ENCODE measurements at places on chromosomes 7 and 10.

DNA sequence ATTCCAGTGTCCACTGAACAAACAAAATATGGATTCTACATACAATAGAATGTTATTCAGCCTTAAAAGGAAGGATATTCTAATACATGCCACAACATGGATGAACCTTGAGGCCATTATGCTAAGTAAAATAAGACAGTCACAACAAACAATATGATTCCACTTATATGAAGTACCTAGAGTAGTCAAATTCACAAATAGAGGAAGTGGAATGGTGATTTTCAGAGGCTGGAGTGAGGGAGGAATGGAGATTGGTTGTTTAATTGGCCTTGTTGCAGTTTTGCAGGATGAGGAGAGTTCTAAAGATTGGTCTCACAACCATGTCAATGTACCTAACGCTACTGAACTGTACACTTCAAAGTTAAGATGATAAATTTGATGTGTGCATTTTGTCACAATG is 119.6 kb downstream of the CHN2 start:
- no peak for DNase-seq

DNA sequence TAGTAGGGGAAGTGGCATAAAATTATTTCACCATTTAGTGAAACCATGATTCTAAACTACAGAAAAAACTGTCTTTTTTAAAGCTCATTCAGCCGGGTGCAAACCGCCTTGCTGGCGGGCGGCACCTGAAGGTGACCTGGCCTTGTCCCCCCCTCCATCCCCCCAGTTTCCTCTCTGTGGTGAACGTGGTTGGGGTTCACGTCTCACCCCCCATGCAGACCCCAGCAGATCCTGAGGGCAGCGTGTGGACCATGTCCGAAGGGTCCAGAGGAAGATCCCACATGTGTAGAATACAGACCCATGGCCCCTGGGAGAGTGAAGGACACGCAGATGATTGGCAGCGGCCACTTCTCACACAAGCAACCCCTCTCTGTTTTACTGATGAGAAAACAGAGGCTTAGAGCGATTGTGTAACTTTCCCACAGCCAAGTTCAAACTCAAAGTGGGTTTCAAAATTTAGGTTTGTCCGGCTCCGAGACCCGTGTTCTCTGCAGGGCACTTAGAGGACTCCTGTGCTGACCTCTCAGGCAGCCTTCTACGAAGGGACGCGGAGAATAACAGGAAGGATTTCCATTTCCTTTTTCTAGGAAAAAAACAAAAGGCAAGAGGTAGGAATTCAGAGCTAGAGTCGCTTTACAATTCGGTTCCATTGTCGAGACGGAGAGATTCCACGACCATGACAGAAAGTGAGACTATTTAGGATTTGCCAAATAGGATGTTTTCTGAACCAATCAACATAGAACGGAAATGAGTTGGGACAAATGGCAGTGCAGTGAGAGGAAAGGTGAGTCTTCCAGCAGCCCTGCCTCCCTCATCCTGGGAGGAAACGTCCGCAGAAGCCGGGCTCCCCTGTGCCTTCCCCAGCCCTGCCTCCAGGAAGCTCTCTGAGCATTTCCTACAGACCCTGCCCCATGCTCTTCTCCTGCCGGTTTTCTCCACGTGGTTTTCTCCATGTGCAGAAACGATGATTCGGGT is 67.6 kb upstream of the PITRM1 start:
- DNase-seq, result no peak

DNA sequence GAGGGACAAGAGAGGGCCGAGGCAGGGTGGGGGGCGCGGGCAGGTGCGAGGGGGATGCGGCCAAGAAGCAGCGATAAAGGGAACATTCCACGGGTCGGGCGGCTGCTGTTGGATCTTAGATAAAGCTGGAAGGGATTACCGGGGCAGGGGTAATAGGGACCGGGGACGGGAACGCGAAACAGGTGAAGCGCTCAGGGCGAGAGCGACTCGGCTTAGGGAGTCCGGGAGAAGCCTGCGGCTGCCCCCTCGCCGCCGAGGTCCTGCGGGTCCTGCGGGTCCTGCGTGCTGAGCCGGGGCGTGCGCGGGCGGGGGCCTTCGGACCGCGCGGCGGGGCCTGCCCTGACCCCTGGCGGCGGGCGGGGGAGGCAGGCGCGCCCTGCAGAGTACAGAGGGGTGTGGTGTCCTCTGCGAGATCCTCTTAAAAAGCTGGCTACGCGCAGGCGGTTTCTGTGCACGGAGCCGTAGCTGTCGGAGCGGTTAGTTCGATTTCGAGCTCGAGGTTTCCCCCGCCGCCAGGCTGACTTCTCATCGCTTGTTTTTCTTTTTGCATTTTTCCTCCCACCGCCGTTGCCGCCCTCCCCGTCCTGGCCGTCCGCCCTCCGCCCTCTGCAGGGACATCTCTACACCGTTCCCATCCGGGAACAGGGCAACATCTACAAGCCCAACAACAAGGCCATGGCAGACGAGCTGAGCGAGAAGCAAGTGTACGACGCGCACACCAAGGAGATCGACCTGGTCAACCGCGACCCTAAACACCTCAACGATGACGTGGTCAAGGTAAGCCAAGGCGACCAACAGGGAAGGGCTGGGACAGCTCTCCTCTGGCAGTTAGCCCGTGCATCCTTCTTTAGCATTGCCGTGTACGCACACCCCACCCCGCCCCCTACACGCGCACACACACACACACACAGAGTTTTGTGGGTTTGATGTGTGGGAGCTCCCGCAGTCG is 1.4 kb downstream of the CAV1 start:
- DNase-seq, result peak; percentile 66

DNA sequence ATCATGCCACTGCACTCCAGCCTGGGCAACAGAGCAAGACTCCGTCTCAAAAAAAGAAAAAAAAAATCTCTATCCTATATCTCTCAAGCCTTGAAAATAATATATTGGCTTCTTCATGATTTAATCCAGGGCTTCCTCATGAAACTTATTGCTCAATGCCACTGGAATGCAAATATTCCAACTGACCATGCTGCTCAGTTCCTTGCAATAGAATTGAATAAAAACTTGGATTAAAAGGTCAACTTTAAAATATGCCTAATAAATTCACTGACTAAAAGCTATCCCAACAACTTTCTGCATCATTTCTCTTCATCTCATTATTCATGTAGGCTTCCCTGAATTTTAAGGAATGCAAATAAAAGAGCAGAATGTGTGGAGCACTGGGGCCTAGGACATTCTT is 42.1 kb upstream of the NOBOX start:
- no peak for DNase-seq

DNA sequence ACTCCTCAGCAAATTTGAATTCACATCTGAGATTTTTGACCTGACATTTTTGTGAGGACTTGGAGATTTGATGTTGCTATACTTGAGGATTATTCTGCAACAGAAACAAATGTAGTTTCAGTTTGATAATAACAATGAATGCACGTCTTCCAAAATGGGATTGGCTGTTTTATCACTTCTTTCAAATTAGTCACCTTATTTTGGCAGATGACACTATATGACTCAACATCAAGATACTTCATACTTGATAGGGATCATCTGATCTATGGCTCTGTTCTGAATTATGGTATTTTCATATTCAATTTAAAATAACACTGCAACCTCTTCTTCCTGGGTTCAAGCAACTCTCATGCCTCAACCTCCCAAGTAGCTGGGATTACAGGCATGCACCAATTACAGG is 24.2 kb downstream of the ARL5B start:
- DNase-seq, result no peak

GRCh38 chr10:52525761-52526160 is 211.7 kb downstream of the DKK1 start:
- DNase-seq, result no peak

DNA sequence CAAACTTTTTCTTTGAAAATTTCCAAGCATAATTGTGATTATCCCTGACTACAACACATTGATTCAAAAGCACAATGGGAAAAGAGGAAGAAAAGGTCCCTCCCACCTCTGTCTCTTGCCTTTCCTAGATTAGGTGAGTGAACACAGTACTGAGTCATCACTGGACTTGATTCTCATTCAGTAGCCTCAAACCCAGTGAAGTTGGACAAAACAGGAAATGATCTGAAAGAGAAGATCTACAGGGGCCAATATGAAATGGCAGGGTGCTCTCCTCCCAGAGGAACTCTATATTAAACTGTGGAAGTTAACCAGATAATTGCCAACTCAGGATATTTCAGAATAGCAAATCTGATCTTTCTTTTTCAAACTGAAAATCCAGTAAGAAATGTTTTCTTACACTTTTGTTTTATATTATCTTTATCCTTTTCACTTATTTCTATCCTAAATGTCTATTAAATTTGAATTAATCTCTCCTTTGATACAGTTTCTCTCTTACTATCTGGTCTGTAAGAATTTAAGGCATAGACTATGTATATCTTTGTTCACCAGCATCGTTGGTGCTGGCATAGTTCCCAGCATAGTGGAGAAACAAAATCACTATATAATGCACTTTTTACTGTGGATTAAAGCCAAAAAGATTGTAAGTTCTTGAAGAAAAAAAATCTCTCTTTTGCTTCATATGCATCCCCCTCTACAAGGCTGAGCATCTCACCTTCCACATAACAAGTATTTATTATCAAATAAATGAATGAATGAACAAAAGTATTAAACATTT is 41.4 kb upstream of the IKZF1 start:
- peak; percentile 55 for DNase-seq

DNA sequence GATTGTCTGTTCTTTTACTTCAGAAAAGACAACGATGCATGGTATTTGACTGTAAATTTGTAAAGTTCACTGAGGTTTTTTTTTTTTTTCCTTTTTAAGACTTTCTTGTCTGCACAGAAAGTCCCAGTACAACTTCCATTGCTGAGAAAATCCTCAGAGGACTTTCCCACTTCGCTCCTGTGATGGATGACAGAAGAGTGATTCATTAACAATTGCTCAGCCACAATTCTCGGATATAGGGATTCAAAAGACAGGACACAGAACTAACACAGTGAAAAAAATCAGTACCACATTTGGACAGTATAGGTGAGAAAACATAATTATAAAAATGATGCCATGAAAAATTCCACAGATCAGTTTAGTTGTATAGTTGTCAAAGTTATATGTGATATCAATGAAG is 48.0 kb downstream of the SEC23IP start:
- DNase-seq, result no peak

GRCh38 chr10:2885288-2886278 is 181.8 kb upstream of the PFKP start:
- no peak for DNase-seq

DNA sequence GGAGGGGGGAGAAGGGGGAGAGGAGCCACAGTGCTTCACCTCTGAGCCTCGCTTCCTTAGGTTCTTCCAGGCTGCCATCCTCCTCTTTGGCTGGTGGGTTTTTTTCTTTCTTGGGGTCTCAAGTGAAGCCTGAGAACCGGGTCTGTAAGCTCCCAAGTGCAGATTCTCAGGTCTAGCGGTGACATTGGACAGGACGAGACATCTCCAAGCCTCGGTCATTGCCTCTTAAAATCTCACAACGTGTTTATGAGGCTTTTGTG is 817 bp upstream of the IL15RA start:
- DNase-seq, result no peak

- DNase-seq, result no peak
Measured at GRCh38 chr10:86855513-86855912, 99.1 kb downstream of the BMPR1A start.

- peak; percentile 80 for DNase-seq
Measured at GRCh38 chr10:61904733-61905725, 3.5 kb downstream of the ARID5B start.

- no peak for DNase-seq
Measured at GRCh38 chr10:130809761-130810515, 501.6 kb downstream of the TCERG1L start.

- DNase-seq, result no peak
Measured at GRCh38 chr10:96271016-96271815, at the start of gene BLNK. Gene BLNK (minus strand): TSS chr10:96271569. CDS start chr10:96271398, 171 bp downstream.

GRCh38 chr10:7819121-7819460 is 786 bp downstream of the TAF3 start:
- DNase-seq, result peak; percentile 25

DNA sequence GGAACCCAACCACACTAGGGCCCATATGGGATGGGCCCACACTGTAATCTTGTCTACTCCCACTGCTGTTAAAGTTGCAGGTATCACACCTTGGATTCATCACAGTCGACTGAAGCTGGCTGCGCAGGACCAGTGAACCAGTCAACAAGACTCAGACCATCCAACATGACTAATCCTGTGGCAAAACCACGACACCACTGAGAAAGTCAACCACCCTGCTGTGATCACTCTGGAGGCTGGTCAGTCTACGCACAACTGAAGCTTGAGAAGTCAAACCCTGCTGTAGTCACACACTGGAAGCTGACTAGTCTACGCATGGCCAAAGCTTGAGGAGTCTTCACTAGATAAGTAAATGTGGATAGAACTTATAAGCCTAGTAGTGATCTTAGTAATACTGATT is 9.6 kb upstream of the CYREN start:
- DNase-seq, result no peak

GRCh38 chr10:89160339-89160738 is 46.8 kb downstream of the CH25H start:
- DNase-seq, result no peak

- DNase-seq, result no peak
Measured at GRCh38 chr7:100044718-100045117, 4.9 kb upstream of the ZSCAN21 start.

DNA sequence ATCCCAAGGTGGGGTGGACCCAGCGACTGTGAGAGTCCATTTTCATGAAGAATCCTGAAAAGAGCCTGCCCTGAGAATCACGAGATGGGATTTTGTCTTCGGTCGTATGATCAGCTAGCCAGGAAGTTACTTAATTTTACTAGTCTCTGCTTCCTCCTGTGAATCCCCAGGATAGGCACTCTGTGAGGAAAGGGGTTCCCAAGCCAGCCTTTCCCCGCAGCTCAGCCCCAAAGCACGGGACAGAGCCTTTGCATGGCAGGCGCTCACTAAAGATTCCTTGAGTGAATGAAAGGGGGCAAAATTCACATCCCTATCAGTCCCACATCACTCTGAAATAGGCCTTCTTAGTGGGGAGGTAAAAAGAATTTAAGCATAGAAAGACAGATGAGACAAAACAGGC is 219.6 kb downstream of the ADARB2 start:
- no peak for DNase-seq

DNA sequence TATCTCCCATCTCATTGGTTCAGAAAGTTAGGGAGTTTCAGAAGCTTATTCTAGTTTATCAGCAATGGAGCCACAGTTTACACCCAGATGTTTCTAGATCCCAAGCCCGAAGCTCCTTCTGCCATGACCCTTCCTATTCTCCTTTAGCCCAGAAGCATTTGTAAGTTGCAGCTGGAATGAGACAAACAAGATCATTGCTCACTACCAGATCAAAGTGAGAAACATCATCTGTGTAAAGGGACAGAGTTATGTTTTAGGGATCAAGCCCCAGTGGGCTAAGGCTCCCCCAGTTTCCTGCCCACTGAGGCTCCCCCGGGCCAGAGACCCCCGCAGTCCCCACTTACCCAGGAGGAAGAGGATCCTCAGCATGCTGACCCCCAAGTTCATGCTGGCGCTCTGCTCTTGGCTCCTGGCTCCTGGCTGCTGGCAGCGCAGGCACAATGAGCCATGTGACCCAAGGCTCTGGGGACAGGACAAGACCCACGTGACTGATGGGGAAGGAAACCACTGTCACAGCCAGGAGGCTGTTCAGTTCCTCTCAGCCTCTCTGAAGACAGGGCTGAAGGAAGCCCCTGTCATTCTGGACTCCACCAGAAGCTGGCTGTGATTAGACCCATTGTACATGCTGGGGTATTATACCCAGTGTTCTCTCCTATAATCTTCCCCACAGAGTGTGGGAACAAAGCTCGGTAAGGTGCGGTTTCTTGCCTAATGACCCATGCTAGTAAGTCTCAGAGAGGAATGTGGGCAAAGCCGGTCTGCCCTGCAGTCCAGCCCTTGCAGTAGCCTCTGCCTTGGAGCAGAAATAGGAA is at the start of gene TMEM273:
TMEM273 (minus strand) TSS at position 442 of the 812 bp plus-strand sequence; CDS start at position 387, 55 bp downstream.
- peak; percentile 46 for DNase-seq

GRCh38 chr7:103446049-103446520 is at the start of gene SLC26A5:
Gene SLC26A5 (minus strand): TSS chr7:103446207. CDS start chr7:103421514, 24,693 bp downstream.
- no peak for DNase-seq

- DNase-seq, result no peak
Measured at GRCh38 chr7:5484921-5485320, 61.3 kb upstream of the TNRC18 start.
